Ovary (tissue), 10 donors: ENCODE measurements at places on chromosomes 12 and 14. TPM values are rescaled to one million over a fixed set of nuclear protein-coding genes. Genes with fewer than 3 reads are reported as not detected.

Gene NFATC4
- total RNA-seq, result 152 TPM

Gene PPP4R4
- 10.0 TPM for total RNA-seq

Gene GAS2L3
- 2.1 TPM for total RNA-seq

Gene ASCL1
- 0.58 TPM for total RNA-seq

Gene CMKLR1
- 8.4 TPM for total RNA-seq

Gene BCL2L14
- total RNA-seq, result not detected

Gene TSPAN11
- total RNA-seq, result 0.60 TPM

Gene STYK1
- 0.12 TPM for total RNA-seq

Gene TSPAN19
- not detected for total RNA-seq

Gene PPFIA2
- total RNA-seq, result 4.9 TPM

Gene KRT71
- not detected for total RNA-seq

Gene EID3
- total RNA-seq, result 5.2 TPM

- no peak for DNase-seq
Observed at GRCh38 chr12:84696281-84696680, 216.3 kb downstream of the SLC6A15 start.

DNA sequence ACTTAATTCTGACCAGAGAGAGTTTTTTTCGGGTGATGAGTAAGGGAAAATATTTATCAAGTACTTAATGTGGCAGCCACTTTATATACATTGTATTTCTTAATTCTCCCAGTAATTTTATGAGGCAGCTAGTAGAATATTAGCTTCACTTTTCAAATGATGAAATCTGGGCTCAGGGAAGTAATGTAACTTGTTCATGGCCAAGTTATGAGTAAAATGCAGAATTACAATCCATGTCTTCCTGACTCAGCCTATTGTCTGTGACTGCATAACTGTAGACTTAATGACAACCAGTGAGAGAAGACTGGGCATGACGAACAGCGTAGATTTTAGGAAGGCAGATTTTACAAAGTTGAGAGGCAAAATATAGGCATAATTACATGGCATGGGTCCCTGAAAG lies 106.7 kb upstream of the MIS18BP1 start:
- no peak for DNase-seq

GRCh38 chr12:123948401-123948795 lies 24.2 kb downstream of the CCDC92 start:
- no peak for DNase-seq

- no peak for DNase-seq
Observed at GRCh38 chr14:38110258-38110657, 97.4 kb upstream of the SSTR1 start.

GRCh38 chr12:71010143-71010479 lies 89.6 kb upstream of the PTPRR start:
- no peak for DNase-seq

- DNase-seq, result no peak
Observed at GRCh38 chr12:41634091-41634490, 446.0 kb downstream of the PDZRN4 start.

- DNase-seq, result no peak
Observed at GRCh38 chr12:10668526-10668925, 5.3 kb downstream of the STYK1 start.

DNA sequence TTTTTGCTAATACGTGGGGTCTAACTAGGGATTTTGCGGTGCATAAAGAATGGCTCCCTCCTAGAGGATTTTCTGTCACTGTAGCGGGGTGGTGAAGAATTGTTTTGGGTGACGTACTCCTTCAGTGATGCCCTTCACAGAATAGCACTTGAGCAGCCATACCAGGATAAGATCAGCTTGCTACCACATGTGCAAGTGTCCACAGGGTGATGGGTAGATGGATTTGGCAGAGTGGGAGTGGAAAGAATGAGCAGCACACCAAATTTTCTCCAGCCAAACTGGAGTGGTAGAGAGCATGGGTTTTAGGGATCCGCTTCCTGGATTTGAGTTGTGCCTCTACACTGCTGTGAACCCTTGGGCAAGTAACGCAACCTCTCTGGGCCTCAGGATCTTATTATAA lies 2.3 kb downstream of the TCP11L2 start:
- no peak for DNase-seq

DNA sequence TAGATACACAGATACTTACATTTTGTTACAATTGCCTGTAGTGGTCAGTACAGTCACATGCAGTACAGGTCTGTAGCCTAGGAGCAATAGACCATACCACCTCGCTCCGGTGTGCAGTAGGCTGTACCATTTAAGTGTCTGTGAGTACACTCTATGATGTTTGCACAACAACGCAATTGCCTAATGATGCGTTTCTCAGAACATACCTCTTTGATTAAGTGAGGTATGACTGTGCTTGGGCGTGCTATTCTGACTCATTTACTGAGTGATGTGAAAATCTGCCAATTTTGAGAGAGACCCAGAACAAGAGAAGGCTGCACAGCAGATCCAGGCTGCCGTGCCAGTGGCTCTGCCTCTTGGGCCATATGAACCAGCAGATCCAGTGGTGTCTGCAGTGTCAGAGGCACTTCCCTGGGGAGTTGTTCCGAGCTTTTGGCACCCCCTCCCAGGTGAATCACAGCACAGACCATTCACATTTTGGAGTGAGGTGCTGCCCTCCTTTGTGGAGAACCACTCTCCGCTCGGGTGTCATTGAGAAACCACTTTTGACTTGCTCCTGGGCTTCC lies 20.4 kb downstream of the DLK1 start:
- DNase-seq, result no peak

DNA sequence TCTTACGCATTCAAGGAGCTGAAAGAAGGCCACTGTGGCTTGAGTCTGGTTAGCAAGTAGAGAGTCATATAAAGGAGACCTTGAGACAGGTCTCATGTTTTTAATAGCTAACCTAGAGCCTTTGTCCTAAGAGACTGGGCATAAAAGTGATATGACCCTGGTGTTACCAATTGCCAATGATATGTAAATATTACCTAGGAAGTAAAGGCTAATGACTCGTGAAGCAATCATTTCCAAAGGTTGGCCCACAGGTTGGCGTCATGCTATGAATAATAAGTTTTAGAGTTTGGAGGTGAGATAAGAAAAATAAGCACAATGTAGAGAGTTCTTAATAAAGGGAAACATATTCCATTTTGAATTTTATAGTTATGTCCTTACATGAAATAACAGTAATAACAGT lies 116.6 kb upstream of the PLEKHA5 start:
- DNase-seq, result no peak

- DNase-seq, result no peak
Observed at GRCh38 chr14:61652526-61653262, 42.6 kb upstream of the HIF1A start.

- DNase-seq, result peak; percentile 78
Observed at GRCh38 chr12:124621296-124621660, 53.9 kb upstream of the NCOR2 start.

DNA sequence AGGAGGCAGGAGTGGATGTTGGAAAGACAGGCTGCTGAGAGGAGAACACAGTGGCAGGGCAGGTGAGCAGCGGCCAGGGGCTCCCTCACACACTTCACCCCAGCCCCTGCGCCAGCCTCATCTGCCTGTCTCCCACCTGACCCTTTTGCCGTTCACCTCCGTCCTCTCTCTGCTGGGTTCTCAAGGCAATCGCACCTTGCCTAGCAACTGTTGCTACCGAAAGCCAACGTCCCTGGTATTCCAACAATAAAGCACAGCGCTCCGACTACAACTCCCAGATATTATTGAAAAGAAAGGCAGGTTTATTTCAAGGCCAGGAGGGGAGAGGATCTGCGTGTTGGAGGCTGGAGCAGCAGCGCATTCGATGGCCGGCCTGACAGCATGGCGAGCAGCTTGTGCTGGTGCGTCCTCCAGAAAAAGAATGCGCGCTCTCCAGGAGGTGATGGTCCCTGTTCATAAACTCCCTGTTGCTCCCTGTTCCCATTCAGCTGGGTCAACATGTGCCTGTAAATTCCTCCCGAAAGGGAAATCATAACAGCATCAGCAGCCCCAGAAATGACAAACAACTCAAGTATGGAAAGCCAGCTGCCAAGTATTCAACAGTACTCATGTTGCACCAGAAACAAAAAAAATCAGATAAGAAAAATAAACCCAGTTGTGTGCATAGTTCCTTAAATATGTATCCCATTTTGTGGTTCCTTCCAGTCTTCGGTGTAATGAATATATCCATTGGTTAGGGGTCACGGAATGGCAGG lies 153.0 kb upstream of the DIO3 start:
- peak; percentile 40 for DNase-seq

GRCh38 chr14:77311217-77311616 lies 9.5 kb downstream of the POMT2 start:
- DNase-seq, result no peak

DNA sequence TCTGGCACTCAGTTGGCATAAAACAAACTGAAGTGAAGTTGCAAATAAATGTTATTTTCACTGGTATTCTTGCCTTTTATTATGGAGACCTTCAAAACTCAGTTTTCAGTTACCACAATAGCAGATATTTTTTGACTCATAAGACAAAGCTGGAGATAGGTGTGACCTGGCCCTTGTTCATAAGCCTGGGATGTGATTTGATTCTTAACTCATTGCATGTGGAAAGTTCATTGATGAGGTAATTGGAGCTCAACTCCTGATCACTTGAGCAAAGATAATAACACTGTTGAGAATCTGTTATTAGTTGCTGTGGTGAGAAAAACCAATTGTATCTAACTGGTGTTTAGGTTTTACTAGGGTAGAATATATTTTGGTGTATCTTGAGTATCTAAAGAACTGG lies 105.1 kb downstream of the AEBP2 start:
- no peak for DNase-seq

DNA sequence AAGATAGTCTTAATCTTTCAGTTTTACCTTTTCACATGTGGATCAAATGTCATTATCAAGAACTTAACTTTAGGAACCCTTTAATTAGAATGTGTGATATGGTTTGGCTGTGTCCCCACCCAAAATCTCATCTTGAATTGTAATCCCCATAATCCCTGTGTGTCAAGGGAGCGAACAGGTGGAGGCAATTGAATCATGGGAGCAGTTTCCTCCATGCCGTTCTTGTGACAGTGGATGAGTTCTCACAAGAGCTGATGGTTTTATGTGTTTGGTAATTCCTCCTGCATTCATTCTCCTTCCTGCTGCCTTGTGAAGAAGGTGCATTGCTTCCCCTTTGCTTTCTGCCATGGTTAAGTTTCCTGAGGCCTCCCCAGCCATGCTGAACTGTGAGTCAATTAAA lies 160.6 kb downstream of the MON2 start:
- DNase-seq, result no peak

DNA sequence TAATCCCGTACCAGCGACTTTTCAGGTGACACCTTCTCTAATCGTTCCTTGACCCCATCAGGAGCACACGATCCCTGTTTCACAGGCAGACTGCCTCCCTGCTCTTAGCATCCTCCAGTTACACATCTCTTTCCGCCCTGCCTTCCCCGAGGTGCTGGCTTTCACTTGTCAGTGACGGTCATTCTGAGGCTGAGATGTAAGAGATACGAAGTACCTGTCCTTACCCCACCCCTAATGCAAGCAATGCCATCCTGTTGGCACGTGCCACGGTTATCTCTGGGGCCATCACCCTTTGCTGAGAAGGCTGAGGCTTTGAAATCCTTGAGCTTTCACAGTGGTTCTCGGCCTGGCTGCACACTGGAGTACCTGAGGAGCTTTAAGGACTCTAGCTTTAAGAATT lies 24.4 kb downstream of the B4GALNT3 start:
- no peak for DNase-seq

DNA sequence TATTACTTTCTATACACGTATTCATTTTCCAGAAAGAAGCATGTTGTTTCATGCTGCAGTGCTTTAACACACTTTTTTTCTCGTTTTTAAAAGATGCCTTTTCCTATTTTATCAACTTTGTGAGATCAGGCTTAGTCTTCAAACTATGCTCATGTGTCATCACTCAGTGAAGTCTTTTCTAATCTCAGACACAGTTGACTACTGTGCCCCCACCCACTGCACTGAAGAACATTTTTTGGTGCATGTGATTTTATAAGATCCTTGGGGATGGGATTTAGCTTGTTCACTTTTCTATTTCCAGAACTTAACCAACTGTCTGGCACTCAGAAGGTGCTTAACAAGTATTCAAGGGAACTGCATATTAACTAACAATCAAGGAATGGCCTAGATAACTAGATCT lies 85.5 kb downstream of the CDK17 start:
- no peak for DNase-seq

DNA sequence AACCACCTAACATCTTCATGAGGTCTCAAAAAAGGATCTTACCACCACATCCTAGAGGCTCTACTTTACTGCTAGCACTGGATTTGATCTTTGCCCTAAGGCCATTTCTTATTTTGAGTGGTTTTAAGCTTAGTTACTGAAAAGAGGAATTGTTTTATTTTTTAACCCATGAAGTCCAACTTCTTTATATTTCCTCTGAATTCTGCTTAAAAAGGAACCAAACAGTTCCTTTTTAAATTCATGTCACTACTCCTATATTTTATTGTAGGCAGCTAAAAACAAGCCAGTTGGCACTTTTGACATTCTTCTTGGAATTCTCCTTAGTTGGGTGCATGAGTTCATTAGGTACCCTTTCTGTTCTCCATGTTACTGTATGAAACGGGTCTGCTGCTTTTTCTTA lies 76.4 kb downstream of the FGD4 start:
- DNase-seq, result no peak

- no peak for DNase-seq
Observed at GRCh38 chr12:40976546-40976945, 211.6 kb upstream of the PDZRN4 start.

GRCh38 chr14:29262979-29263378 lies 496.4 kb downstream of the FOXG1 start:
- DNase-seq, result no peak

DNA sequence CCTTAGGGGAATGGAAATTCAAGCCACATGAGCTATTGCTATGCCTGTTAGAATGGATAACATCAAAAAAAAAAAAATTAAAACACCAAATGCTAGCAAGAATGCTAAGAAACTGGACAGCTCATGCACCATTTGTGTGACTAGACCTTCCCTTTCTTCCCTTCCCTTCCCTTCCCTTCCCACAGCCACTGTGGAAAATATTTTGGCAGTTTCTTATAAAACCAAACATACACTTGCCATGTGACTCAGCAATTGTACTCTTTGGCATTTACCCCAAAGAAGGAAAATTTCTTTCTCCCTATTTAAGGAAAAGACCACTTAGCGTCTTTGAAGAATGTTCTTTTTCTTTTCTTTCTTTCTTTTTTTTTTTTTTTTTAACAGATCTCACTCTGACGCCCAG lies 49.1 kb upstream of the FKBP4 start:
- no peak for DNase-seq

DNA sequence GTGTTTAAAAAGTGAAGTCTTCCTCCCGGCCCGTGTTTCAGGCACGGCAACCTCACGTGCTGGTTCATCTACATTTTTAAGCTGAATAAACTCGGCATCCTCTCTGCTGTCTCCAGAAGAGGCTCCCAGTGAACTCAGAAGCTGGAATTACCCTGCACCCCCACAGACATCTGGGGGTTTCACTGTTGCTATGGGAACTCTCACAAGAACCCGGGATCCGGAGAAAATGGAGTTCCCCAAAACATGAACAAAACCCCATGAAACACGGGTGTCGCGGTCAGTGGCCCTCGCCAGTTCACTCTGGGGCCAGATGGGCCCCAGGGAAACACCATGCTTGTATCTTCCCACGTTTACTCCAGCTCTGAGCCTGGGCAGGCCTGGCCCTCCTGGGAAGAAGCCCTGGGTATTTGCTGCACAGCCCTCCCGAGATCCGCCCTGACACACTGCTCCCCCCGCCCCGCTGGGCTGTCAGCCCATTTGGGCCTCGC lies 143.7 kb downstream of the PIWIL1 start:
- no peak for DNase-seq

- no peak for DNase-seq
Observed at GRCh38 chr14:77186911-77187648, 5.5 kb downstream of the TMEM63C start.

- DNase-seq, result no peak
Observed at GRCh38 chr14:39984323-39984722, 552.1 kb upstream of the FBXO33 start.
